ENCODE measurements at places on chromosomes 12 and 14. TPM values are rescaled to one million over a fixed set of nuclear protein-coding genes. Genes with fewer than 3 reads are reported as not detected.
A peak's percentile ranks its signal among the peaks of the same experiment; 100 is the strongest.

DNA sequence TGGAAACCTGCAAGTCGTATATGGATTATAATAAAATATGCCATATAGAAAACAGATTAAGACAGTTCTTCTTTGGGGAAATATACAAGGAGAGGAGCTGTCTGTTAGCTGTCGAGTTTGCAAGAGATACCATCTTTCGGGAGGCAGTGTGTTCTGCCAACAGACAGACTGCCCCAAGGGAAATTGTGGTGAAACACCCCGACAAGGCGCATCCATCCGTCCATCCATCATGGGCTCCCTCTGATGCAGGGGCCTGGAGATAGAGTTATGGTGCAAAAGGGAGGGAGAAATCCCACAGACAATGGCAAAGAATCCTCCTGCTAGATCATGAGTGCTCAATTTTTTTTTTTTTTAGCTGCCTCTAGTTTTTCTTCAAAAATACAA is 156.3 kb downstream of the DPF3 start:
- no peaks in the 10 kb centered on the region for H3K36me3 ChIP-seq
- H3K27ac ChIP-seq, result no peak overlapping the region
- H3K4me1 ChIP-seq, result peaks cover 57% of the 10 kb centered on the region
- no peak overlapping the region for H3K4me3 ChIP-seq

GRCh38 chr14:33938131-33938949 is 12.5 kb downstream of the EGLN3 start:
- peaks cover 89% of the 10 kb centered on the region for H3K4me1 ChIP-seq
- H3K36me3 ChIP-seq, result no peaks in the 10 kb centered on the region
- H3K4me3 ChIP-seq, result peak overlapping the region; percentile 51
- peak; percentile 87 for DNase-seq

Gene VWF
- 250 TPM for total RNA-seq

- DNase-seq, result no peak
- no peaks in the 10 kb centered on the region for H3K36me3 ChIP-seq
- no peaks in the 10 kb centered on the region for H3K27me3 ChIP-seq
- H3K4me1 ChIP-seq, result peaks cover 20% of the 10 kb centered on the region
- no peak overlapping the region for H3K4me3 ChIP-seq
- no peak overlapping the region for H3K27ac ChIP-seq
Measured at GRCh38 chr14:72636094-72636493, 257.8 kb downstream of the DPF3 start.

Gene PRR4
- 1.2 TPM for total RNA-seq

GRCh38 chr12:95646781-95647190 is 95.5 kb upstream of the USP44 start:
- H3K27me3 ChIP-seq, result no peaks in the 10 kb centered on the region
- H3K4me1 ChIP-seq, result peaks cover 48% of the 10 kb centered on the region
- H3K36me3 ChIP-seq, result no peaks in the 10 kb centered on the region
- DNase-seq, result no peak
- peak overlapping the region; percentile 42 for H3K27ac ChIP-seq

Gene GPR84
- total RNA-seq, result not detected

DNA sequence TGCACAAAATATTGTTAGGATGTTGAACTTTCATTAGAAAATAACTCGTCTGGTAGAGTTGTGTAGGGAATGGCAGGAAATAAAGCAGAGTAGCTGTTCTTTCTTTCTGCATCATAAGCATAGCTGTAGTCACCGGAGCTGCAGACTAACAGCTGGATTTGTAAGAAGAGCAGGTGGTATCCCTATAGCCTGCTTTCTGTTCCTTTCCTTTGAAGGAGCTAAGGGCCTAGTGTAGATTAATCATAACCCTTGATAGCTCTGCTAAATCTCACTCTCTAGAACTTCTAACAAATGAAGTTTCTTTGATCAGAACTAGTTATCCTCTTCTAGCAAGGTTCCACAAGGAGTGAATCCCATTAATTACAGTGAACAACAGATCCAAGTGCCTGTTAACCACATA is 3.5 kb downstream of the LMO3 start:
- no peak for DNase-seq
- no peak overlapping the region for H3K4me3 ChIP-seq
- H3K27ac ChIP-seq, result no peak overlapping the region
- peaks cover 23% of the 10 kb centered on the region for H3K4me1 ChIP-seq
- H3K27me3 ChIP-seq, result peaks cover 40% of the 10 kb centered on the region

GRCh38 chr14:39015360-39015961 is 87.6 kb downstream of the SEC23A start:
- no peak overlapping the region for H3K4me3 ChIP-seq
- no peaks in the 10 kb centered on the region for H3K4me1 ChIP-seq
- DNase-seq, result no peak
- H3K27ac ChIP-seq, result no peak overlapping the region
- no peaks in the 10 kb centered on the region for H3K36me3 ChIP-seq
- no peaks in the 10 kb centered on the region for H3K27me3 ChIP-seq

DNA sequence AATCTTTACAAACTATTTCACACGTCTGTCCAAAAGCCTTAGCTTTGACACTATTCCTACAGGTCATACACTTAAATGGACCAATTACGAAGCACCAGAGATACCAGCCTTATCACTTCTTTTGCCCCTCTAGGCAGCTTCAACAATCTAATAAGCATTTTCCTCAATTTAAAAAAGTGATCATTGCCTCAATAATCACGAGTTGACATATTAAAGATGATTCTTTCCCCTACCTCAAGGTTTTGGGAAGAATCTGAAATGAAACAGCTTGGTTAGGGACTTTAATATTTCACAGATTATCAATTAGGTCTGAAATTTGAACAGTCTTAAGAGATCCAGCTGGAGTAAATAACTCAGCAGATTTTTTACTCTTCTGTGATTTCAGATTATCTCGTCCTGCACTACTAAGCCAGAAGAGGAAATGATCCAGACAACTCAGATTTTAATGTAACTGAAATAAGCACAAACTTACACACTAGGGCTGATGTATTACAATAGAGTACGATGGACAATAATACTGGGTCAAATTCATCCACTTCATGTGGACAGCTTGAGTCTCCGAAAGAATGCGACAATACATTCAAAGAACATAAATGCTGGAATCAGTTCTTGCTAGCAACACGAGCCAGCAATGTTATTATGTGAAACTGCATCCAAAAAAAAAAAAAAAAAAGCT is 15.9 kb downstream of the UBE2N start:
- no peaks in the 10 kb centered on the region for H3K36me3 ChIP-seq
- no peaks in the 10 kb centered on the region for H3K27me3 ChIP-seq
- peaks cover 98% of the 10 kb centered on the region for H3K4me1 ChIP-seq
- DNase-seq, result no peak
- H3K4me3 ChIP-seq, result no peak overlapping the region

- no peak overlapping the region for H3K27ac ChIP-seq
- H3K36me3 ChIP-seq, result peaks cover 69% of the 10 kb centered on the region
- DNase-seq, result no peak
- peaks cover 12% of the 10 kb centered on the region for H3K4me1 ChIP-seq
Measured at GRCh38 chr12:6863033-6863432, 4.3 kb upstream of the TPI1 start.

- no peak for DNase-seq
- H3K27ac ChIP-seq, result no peak overlapping the region
- no peaks in the 10 kb centered on the region for H3K27me3 ChIP-seq
- H3K4me1 ChIP-seq, result peaks cover 4% of the 10 kb centered on the region
- H3K36me3 ChIP-seq, result no peaks in the 10 kb centered on the region
Measured at GRCh38 chr12:31785318-31785717, 56.5 kb upstream of the AMN1 start.

Gene TAS2R31
- total RNA-seq, result 0.88 TPM

DNA sequence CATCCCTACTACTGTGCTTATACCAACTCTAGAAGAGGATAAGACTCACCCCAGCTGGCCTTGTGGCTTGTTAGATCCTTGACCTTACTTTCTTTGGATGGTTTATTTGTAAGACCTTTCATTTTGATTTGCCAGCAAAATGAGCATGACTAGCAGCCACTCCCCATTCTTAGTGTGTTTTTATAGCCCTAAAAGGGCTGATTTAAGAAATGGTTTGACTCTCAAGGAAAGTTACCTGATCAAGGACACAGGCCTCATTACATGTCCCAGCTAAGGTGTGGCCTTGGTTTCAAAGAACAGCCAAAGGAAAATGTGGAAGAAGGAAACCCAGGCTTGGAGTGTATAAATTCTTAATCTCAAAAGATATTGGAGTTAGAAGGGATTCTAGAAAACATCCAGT is 41.4 kb downstream of the SLC17A8 start:
- H3K4me1 ChIP-seq, result no peaks in the 10 kb centered on the region
- no peak overlapping the region for H3K4me3 ChIP-seq
- H3K36me3 ChIP-seq, result no peaks in the 10 kb centered on the region

Gene C12orf54
- total RNA-seq, result not detected

Gene KRT78
- total RNA-seq, result not detected

DNA sequence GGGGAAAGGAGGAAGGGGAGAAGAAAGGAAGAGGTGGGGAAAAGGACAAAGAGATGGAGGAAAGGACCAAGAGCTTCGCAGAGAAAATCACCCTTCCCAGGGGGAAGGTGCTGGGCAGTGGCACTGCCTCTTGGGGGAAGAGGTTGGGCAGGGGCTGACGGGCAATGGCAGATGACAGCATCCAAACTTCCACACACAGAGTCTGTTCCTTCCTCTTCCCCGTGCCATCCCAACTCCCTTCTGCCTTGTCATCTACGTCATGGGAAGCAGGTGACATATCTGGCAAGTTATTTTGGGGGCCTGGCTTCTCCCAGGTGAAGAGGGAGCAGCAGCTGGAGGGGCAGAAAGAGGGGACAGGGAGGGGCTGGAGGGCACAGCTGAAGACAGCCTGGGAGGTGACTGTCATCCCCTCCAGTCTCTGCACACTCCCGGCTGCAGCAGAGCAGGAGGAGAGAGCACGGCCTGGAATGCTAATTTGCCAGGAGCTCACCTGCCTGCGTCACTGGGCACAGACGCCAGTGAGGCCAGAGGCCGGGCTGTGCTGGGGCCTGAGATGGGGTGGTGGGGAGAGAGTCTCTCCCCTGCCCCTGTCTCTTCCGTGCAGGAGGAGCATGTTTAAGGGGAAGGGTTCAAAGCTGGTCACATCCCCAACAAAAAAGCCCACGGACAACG is 43.9 kb upstream of the IQSEC3 start:
- H3K36me3 ChIP-seq, result peaks cover 33% of the 10 kb centered on the region
- no peaks in the 10 kb centered on the region for H3K27me3 ChIP-seq
- no peak overlapping the region for H3K4me3 ChIP-seq
- no peak overlapping the region for H3K27ac ChIP-seq
- no peak for DNase-seq

DNA sequence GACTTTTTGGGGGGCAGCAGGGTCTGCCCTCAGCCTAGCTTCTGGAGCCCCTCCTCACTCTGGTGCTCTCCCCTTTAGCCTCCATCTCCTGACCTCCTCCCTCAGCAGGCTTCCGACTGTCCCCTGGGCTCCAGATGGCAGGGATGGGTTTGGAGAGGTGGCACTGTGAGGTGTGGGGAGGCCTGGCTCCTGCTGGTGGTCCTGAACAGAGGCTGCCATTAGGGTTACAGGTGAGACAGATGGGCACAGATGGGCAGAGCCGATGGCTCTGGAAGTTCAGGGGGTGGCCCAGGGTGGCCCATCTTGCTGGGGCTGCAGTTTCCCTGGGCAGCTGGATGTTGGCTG is 68.5 kb upstream of the BEGAIN start:
- DNase-seq, result no peak
- H3K27ac ChIP-seq, result no peak overlapping the region
- H3K36me3 ChIP-seq, result no peaks in the 10 kb centered on the region
- H3K4me1 ChIP-seq, result peaks cover 4% of the 10 kb centered on the region
- H3K27me3 ChIP-seq, result peaks cover 59% of the 10 kb centered on the region

GRCh38 chr12:62686938-62687337 is 220.3 kb downstream of the MON2 start:
- peaks cover 15% of the 10 kb centered on the region for H3K36me3 ChIP-seq
- DNase-seq, result no peak
- H3K27me3 ChIP-seq, result no peaks in the 10 kb centered on the region
- no peak overlapping the region for H3K4me3 ChIP-seq
- H3K4me1 ChIP-seq, result peaks cover 6% of the 10 kb centered on the region
- H3K27ac ChIP-seq, result no peak overlapping the region

- no peak for DNase-seq
- no peaks in the 10 kb centered on the region for H3K27me3 ChIP-seq
- no peaks in the 10 kb centered on the region for H3K36me3 ChIP-seq
- H3K4me1 ChIP-seq, result peaks cover 59% of the 10 kb centered on the region
- peak overlapping the region; percentile 57 for H3K27ac ChIP-seq
Measured at GRCh38 chr12:503111-503761, 43.5 kb downstream of the B4GALNT3 start.

Gene PTPRR
- 1.3 TPM for total RNA-seq

Gene APOLD1
- 22.0 TPM for total RNA-seq

Gene GPR137C
- total RNA-seq, result 1.2 TPM

Gene FOXN4
- not detected for total RNA-seq

- no peaks in the 10 kb centered on the region for H3K27me3 ChIP-seq
- H3K4me1 ChIP-seq, result peaks cover 13% of the 10 kb centered on the region
- DNase-seq, result no peak
- no peak overlapping the region for H3K27ac ChIP-seq
- no peak overlapping the region for H3K4me3 ChIP-seq
- H3K36me3 ChIP-seq, result no peaks in the 10 kb centered on the region
Measured at GRCh38 chr12:105552056-105552455, 221.6 kb downstream of the C12orf75 start.

Gene MAP3K9
- total RNA-seq, result 1.9 TPM

GRCh38 chr12:68198507-68199086 is 27.0 kb downstream of the IL26 start:
- H3K4me1 ChIP-seq, result no peaks in the 10 kb centered on the region
- no peak overlapping the region for H3K4me3 ChIP-seq
- no peak overlapping the region for H3K27ac ChIP-seq
- no peaks in the 10 kb centered on the region for H3K36me3 ChIP-seq

- no peaks in the 10 kb centered on the region for H3K4me1 ChIP-seq
- H3K27ac ChIP-seq, result no peak overlapping the region
- no peak for DNase-seq
Measured at GRCh38 chr14:89098254-89098653, 273.8 kb downstream of the TTC8 start.

Gene LUM
- 115 TPM for total RNA-seq

Gene RPGRIP1
- 0.30 TPM for total RNA-seq

DNA sequence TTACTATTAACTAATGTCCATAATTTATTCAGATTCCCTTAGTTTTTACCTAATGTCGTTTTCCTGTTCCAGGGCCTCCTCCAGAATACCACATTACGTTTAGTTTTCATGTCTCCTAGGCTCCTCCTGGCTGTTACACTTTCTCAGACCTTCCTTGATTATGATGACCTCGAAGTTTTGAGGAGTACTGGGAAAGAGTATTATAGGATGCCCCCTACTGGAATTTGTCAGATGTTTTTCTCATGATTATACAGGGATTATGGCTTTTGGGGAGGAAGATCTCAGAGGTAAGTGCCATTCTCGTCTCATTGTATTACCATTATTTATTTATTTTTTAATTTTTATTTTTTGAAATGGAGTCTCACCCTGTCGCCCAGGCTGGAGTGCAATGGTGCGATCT is 17.7 kb upstream of the C1S start:
- H3K36me3 ChIP-seq, result no peaks in the 10 kb centered on the region
- H3K27ac ChIP-seq, result no peak overlapping the region
